ENCODE measurements at places on chromosomes 13 and 19.

DNA sequence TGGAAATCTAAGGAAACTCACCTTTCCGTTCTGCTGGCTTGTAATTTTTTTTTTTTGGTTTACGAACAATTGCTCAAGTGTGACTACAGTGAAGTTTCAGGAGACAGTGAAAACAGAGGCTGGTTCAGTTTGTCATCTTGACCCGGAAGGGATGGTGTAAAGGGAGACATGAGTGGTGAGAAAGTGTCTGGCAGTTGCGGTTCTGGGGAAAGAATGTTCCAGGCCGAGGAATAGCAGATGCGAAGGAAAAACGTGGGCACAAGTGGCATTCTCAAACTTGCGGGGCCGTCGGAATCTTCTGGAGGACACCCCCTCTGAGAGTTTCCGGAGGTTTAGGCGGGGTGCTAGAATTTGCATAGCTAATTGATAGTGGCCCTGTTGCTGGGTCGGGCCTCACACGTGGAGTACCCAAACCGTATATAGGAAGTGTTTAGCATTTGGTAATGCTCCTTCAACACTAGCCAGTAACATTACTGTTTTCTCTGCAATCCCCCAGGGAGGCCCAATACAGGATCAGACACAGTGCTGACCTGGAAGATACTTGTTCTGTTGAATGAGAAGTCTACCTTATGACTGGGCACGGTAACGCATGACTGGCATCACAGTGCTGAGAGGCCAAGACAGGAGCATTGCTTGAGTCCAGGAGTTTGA is 2.8 kb upstream of the TNFSF9 start:
- no peak for DNase-seq

DNA sequence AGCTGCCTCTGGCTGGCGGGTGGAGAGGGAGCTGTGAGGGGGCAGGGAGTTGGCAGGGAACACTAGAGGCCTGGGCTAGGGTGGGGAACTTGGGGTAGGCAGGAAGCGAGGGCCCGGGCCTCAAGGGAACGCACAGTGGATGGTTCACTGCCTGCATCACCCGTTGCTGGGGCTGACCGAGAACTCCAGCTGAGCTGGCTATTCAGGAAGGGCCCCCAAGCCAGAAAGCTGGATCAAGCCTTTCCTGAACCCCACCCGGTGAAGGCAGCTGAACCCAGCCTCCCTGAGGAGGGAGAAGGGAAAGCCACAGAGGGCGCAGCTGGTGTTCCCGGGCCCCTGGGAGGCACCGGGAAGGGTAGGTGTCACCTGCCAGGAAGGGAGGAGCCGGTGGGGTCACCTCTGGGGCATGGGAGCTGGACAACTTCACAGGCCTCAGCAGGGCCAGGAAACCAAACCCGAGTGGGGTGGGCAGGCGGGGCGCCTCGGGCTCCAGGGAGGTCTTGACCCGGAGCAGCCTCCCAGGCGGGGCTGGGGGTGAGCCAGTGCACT is 13.9 kb downstream of the PALM start:
- DNase-seq, result no peak

DNA sequence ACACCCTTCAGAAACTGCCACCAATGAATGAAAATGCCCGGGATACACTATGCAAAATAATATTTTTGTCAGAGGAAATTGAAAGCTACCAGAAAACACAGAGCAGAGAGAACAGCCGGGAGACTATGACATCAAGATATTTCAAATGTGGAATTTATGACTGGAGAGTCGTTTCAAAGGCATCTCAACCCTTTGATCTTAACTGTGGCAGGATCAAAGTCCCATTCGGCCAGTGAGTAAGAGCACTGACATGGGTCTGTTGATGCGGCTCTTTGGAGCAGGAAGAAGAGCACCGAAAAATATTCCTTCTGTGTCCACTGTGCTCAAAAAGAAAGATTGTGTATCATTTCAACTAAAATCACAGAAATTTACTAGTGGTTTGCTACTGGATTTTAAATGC is 201.9 kb downstream of the RFC3 start:
- DNase-seq, result no peak

DNA sequence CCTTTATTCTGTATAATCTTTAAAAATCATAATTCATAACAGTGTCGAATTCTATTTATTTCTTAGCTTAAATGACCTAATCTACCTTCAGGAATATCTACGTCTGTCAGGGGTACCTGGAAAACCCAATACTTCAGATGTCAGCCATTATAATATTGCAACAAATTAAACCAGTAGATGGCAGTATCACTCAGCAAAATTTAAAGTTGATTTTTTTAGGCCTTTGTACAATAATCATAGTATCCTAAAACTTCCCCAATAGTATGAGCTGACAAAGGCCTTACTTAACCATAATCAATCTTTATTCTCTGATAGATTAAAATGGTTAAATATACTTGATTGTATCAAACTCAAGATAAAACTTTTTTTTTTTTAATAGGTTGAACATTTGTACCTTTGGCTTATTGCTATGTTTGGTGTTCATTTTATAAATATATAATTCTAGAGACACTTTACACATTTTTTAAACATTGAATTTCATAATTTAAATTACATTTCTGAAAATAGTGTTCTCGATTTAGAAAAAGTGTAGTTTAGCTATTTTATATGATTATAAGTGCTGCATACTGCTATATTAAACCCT is 830.2 kb upstream of the SPRY2 start:
- DNase-seq, result no peak

GRCh38 chr19:4120559-4121272 is 3.2 kb downstream of the MAP2K2 start:
- no peak for DNase-seq

- no peak for DNase-seq
Measured at GRCh38 chr13:80274643-80275042, 66.3 kb downstream of the SPRY2 start.

DNA sequence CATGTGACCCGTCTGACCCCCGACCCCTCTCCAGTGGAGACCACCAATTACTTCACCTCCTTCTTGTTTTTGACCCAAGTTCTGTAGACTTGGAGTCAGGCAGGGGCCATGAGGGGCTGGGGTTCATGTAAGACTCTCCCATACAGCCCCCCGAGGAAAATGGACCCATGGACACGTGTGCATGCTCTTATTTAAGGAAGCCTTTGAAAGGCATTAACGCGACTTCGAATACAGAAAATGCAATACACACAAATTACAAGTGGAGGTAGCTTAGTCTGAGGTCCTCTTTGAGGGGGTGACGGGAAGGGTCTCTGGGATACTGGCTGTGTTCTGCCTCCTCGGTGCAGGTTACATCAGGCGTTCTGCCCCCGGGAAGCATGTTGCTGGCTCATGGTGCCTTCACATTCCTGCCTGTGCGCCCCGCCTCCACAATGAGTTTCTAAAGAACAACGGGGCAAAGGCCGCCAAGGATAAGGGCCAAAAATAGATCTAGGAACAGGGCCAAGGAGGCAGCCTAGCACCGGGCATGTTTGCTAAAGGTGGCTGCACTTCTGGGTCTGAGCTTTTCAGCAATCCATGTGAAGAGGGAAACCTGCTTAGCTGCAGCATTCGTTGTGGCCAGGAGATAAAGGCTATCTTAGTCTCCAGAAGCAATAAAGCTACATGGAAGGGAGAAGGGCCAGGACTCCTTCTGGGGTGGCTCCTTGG is 54.5 kb downstream of the RAB20 start:
- no peak for DNase-seq

DNA sequence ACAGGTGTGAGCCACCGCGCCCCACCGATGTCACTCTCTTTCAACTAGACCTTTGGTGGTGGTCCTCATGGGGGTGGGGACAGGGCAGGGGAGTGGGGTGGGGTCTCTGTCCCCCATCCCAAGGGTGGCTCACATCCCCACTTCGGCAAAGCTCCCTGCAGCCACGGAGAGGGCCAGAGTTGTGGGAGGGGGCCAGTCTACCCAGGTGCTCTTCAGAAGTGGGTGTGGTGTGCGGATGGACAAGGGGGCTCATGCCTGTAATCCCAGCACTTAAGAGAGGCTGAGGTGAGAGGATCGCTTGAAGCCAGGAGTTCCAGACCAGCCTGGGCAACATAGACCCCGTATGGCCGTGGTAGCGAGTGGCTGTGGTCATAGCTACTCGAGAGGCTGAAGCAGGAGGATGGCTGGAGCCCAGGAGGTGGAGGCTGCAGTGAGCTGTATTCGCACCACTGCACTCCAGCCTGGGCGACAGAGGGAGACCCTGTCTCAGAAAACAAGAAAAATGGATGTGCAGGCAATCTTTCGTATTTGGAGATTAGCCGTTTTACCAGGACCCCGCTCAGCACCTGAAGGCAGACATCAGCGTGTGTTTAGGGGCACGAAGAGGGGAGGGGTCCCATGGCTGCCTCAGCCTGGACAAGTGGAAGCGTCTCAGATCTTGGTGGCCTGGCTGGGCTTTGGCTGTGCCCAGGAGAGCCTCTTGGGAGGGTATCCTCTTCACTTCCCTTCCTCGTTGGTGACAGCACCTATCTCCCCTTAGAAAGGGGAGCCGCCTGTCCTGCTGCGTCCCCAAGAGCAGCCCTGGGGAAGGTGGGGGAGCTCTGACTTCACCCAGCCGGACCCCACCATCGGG is 846 bp downstream of the TGFBR3L start:
- DNase-seq, result no peak

- no peak for DNase-seq
Measured at GRCh38 chr19:46762245-46762890, 16.1 kb upstream of the STRN4 start.

DNA sequence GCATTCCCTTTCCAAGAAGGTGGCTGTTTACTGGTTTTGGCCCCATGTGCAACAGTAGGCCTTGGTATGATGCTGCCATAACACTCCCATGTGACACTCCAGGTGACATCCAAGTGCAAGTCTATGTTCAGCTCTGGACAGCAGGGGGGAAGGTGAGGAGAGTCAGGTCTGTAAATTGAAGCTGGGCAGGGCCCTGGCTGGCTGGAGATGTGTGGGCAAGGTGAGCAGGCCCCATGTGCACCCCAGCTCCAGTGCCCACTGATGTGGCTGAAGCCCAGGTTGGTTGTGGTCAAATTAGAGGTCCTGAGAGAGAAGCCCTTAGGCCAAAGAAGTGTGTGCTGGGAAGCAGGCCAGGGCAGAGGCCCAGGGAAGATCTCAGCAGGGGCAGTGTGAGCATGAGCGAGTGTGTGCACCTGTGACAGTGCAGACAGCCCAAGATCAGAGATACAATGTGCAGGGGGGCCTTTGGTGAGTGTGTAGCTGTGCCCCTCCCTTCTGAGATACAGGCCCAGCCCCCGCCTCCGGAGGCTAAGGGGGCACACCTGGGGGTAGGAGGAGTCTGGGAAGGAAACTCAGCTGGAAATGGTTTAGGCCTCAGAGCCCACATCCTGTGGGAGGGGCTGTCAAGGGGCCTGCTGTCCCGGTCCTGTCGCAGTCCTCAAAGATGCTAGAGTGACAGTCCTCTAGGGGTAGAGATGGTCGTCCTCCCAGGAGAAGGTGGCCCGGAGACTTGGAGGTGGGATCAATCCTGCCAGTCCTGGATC is 18.6 kb downstream of the DEDD2 start:
- peak; percentile 55 for DNase-seq

- DNase-seq, result peak; percentile 71
Measured at GRCh38 chr19:18290302-18291018, 9.0 kb upstream of the JUND start.

DNA sequence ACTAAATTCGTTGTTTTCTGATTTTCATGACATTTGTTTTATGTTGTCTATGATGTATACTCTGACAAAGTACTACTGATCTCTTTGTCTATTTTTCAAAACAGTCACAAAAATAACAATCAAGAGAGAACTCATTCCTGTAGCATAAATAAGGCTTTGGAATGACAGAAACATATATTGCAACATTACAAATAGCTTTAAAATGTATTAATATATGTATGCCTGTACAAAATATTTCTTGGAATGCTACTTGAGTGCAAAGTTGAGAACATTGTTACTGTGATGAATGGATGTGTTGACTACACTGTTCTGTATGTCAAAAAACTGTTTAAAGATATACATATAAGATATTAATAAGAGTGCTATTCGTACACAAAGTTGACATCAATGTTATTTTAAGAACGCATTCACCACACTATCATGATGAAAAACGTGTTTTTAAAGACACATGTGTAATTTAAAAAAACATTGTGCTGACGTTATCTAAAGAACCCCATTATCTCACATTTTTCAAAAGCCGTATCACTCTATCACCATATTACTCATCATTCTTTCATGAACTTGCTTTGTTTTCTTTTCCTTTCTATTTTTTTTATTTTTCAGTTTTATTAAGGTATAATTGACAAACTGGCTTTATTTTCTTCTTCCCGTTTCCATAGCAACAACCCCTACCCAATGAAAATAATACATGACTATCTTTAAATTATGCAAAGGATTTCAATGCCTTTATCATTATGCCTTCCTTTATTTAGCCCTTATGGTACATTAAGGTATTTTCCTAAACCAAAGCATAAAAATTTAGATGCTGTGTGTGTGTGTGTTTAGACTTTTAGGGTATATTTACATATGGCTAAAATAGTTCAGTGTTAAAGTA is 918.8 kb downstream of the SLITRK1 start:
- DNase-seq, result no peak

- DNase-seq, result no peak
Measured at GRCh38 chr19:45630463-45630862, 8.7 kb downstream of the EML2 start.

GRCh38 chr19:6010107-6010506 is 32.2 kb upstream of the RANBP3 start:
- DNase-seq, result no peak

DNA sequence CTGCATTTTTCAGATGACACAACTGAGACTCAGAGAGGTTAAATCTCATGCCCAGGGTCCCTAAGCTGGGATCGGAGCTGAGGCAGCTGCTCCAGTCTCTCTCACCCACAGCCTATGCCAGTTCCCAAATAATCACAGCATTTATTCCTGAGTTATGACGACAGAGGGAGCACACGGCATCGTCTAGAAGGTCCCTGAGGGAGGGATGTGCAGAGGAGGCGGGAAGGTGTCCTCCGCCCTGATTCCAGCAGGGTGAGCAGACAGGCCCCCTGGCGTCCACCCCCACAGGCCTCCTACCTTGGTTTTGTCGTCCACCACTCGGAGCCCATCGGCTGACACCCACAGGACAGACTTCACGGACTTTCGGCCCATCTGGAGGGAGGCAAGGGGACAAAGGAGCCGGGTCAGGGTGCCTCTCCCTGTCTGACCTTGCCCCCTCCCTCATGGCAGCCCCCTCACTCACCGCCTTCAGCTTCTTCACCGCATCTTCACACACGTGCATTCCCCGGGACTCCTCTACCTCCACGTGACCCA is 8.0 kb downstream of the NUMBL start:
- DNase-seq, result no peak

GRCh38 chr13:51844862-51845573 is at the start of gene TMEM272:
TMEM272 (minus strand) TSS chr13:51845177; CDS start chr13:51838530, 6,647 bp downstream.
- DNase-seq, result no peak

DNA sequence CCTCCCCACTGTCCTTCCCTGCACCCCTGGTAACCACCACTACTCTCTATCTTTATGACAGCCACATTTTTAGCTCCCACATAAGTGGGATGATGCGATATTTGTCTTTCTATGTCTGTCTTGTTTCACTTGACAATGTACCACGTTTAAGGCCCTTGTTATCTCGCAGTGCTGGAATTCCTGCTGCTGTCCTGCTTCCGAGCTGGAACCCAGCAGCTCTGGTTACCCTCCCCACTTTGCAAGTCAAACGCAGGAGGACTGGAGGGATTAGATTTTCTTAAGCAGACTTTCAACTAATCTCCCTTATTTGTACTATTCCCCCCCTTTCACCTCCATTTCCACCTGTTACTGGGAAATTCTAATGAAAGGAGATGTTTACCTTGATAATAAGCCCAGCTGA is 59.1 kb upstream of the PDX1 start:
- no peak for DNase-seq

- DNase-seq, result no peak
Measured at GRCh38 chr19:7860714-7861618, 13.2 kb downstream of the PRR36 start.

Measured in activated CD4-positive, CD25-positive, alpha-beta regulatory T cell treated with anti-CD3 and anti-CD28 coated beads, Interleukin-2, amount 50 U/mL, for 16 hours (primary cell).